ENCODE measurements at places on chromosomes 16 and 17.

- DNase-seq = no peak
These were observed 217.8 kb upstream of the SOX9 start for GRCh38 chr17:71902894-71903506.

DNA sequence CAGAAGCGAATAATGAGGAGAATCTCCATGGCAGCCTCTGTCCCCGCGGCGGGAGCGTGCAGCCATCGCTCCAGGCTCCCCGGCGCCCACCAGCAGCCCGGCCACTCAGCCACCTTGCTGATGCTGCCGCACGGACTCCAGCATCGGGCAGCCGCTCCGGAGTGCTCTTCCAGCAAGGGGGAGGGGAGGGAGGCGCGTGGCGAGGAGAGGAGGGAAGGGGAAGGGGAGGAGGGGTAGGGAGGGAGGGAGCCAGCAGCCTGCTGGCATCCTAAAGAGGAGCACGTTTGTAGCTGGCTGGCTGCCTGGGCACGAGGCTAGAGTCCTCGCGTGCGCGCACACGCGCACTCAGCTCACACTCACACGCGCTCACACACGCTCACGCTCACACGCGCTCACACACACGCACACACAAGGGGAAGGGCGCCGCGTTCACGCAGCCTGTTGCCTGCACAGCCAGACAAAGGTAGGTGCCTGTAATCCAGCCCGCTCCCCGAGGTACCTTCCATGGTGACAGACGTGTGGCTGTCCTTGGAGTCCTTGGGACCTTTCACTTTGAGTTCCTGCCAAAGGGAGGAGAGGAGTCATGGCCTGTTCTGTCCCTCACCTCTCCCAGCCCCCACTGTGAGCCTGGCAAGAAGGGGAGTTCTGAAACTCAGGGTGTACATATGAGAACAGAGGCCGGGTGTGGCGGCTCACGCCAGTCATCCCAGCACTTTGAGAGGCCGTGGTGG is 82.1 kb downstream of the TIMM22 start:
- DNase-seq = no peak

- DNase-seq = no peak
These were observed 47.9 kb upstream of the ARL4D start for GRCh38 chr17:43350888-43351361.

DNA sequence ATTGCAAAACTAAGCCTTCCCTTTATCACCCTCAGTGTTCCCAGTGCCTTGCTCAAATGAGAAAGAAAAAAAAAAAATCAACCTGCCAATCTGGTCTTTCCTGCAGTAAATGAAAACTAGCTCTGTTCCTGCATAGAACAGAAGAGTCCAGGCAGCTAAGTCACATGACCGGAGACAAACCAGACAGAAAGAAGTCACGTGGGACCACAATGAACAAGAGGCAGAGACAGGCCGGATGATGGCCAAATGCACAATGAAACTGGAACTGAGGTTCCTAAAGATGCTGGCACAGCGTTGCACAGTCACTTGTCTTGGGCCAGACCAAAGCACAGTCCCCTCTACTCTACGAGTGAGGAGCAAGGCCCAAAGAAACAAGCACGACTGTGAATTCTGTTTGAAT is 172.5 kb downstream of the GRIN2A start:
- DNase-seq = no peak

GRCh38 chr17:42640121-42640520 is 19.0 kb upstream of the TUBG2 start:
- no peak for DNase-seq

GRCh38 chr16:79587296-79587695 is 13.2 kb downstream of the MAF start:
- DNase-seq = no peak

DNA sequence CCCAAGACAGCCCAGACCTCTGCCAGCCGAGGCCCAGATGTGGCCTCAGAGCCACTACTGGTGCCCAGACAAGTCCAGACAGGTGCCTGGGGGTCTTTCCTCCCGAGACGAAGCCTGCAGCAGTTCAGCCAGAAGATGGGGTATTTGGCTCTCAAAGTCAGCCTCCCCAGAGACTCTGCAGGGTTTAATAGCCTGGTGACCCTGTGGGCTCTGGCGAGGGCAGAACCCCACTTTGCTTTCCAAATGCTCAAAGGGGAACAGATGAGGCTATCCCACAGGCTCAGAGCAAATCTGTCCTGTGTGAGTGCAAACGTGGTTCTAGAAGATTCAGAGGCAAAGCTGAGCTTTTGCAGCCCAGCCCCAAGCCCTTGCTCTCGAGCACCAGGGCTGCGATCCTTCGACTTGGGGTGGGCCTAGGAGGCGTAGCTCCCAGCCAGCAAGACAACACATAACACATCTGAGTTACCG is 236.0 kb downstream of the MRTFB start:
- no peak for DNase-seq

DNA sequence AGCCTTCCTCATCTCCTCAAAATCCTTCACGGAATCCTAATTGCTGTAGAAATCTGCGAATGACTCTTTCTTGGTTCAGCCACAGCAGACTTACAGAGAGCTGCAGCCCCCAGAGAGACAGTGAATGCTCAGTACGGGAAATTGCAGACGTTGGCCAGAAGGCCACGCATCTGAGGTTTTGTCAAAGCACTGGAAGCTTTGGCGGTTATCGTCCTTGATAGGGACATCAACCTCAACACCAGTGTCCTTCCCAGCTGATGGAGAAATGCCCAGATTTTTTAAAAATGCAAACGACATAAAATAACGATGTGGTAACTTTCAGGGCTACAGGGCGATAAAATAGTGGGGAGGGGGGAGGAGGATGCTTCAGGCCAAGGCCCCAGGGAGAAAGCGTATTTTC is 166.6 kb upstream of the CIBAR2 start:
- no peak for DNase-seq

DNA sequence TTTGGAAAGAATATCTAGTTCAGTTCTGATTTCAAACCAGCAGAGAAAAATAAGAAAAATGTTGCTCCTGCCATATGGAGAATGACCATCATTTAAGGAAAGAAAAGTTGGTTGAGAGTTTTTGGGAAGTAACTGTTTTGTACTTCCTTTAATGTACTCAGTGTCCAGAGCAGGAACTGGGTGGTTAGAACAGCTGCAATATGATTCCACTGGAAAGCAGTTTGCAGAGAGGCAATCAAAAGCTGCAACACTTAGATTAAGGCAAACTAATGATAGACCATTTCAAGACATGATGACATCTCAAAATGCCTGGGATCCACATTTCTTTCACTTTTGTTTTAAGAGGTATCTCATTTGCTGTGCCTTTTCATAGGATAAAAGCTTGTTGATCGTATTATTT is 313.3 kb upstream of the HSBP1 start:
- no peak for DNase-seq

DNA sequence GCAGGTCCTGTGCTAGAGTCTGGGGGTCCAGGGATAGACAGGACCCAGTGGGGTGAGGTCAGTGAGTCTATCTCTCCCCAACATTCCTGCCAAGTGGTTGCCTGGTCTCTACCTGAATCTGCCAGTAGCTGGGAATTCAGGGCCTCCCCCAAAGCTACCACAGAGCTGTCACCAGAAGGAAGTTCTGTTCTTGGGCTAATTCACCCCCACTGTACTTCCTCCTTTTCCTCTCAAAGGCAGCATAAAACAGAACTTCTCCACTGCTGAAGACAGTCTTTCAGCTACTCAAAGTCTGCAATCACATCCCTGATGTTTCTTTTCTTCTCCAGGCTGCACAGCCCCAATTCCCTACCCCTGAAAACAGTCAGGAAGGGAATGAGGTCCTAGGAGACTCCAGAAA is 8.7 kb downstream of the CAMTA2 start:
- DNase-seq = no peak

DNA sequence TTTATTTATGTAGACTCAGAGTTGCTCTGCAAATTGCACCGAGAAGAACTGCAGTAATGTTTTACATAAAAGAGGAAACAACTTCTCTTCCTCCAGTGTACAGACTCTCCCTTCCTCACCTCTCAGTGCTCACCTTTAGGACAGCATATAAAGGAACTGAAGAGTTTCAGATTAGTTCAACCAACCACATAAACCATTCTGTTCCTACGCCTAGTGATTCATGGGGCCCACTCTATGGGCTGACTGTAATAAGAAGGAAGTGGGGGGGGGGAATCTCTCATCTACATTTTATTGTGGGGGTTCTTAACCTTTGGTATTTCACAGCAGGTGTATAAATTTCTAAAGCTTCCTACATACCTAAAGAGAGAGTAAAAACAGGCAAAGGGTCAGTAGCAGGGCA is 18.3 kb downstream of the ZSWIM7 start:
- no peak for DNase-seq

GRCh38 chr16:48498769-48499631 is 111.0 kb downstream of the N4BP1 start:
- DNase-seq = peak; percentile 27

GRCh38 chr17:40399185-40399584 is 18.5 kb downstream of the TOP2A start:
- DNase-seq = peak; percentile 74

GRCh38 chr17:37512442-37513068 is 22.9 kb downstream of the DUSP14 start:
- no peak for DNase-seq

- DNase-seq = no peak
These were observed 5.9 kb downstream of the UBALD2 start for GRCh38 chr17:76270770-76271668.

GRCh38 chr16:74757349-74757748 is 17.3 kb downstream of the FA2H start:
- DNase-seq = no peak

DNA sequence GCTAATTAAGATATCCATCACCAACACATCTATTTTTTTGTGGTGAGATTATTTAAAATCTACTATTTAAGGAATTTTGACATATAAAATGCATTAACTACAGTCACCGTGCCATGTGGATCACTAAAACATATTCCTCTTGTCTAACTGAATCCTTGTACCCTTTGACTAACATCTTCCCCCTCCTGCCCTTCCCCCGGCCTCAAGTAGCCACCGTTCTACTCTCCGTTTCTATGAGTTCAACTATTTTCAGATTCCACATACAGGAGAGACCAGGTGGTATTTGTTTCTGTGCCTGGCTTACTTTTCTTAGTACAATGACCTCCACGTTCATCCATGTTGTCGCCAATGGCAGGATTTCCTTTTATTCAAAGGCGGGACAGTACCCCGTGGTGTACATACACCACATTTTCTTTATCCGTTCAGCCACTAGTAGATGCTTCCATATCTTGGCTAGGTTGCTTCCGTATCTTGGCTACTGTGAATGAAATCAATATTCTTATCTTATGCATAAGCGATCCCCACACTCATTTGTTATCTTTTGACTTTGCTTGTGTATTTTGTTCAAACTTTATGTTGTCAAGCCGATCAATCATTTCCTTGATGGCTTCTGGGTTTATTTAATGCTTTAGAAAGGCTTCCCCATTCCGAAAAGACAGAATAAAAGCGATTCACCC is 134.7 kb downstream of the KCNJ12 start:
- peak; percentile 16 for DNase-seq

- DNase-seq = no peak
These were observed 676.7 kb upstream of the SOX9 start for GRCh38 chr17:71444078-71444477.

- no peak for DNase-seq
These were observed 8.4 kb upstream of the SLC47A2 start for GRCh38 chr17:19724501-19725420.

DNA sequence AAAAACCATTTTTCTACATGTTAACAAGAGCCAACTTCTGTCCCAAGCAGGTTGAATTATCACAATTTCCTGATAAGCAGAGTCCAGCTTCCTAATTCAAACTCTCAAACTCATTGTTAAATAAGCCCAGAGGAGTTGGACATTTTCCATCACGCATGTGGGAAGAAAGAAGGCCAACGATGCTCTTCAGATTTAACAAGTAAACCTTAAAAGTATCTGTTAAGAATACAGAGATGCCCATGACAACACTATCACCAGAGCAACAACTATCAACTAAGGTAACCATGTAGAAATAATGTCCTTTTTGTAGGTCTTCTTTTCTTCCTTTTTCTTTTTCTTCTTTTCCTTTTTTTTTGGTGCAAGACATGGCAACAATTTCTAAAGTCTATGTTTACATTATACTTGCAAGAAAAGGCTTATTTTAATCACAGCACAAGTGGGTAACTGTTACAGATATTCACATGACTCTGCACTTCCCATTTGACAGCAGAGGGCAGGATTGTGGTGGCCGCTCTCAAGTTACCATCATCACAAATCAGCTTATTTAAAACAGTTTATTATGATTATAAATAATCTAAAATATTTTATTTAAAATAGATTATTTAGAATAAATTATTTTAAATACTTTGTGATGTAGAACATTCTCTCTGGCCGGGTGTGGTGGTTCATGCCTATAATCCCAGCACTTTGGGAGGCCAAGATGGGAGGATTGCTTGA is 35.7 kb upstream of the DHRS7B start:
- no peak for DNase-seq

DNA sequence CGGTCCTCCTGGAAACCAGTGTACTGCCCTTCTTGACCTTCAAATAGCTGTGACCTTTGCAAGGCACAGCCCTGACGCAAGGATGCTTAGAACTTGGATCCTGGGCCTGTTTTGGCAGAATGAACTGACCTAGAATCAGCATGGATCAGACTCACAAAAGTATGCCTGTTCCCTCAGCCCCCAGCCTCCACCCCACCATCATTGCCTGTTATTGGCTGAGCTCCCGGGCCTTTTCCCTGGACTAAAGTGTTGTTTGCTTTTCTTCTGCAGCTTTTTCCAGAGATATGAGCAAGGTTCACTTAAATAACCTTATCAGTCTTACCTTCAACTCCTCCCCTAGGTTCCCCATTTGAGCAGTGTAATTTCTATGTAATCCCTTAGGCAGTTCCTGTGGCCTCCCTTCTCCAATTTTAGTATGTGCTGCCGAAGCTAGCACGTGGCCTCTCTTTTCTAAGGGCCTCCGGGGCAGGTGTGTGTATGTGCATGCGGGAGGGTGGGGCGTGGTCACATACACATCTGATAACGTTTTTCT is 347.4 kb downstream of the MAF start:
- no peak for DNase-seq

- DNase-seq = no peak
These were observed 65.5 kb downstream of the PLD6 start for GRCh38 chr17:17140590-17140980.

DNA sequence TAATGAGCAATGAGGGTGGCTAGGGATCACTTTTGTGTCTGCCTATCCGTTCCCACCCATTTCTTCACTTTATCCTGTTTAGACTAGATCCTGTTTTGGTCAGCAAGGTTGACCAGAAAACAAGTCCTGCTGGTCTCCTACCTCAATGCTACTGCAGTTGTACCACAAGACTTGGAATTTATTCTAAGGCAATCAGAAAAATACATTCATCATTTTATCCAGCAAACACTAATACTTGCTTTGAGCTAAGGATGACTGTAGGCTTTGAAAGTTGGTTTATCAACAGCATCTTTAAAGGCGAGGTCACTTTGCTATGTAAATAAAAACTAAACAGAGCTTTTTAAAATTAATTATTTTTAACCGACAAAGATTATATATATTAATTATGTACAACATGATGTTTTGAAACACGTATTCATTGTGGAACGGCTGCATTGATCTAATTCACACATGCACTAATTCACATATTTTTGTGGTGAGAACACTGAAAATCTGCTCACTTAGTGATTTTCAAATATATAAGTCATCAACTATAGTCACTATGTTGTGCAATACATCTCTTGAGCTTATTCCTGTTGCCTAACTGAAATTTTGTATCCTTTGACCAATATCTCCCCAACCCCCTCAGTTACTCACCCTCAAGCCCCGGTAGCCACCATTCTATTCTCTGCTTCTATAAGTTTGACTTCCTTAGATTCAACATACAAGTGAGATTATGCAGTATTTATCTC is 125.9 kb upstream of the HS3ST3A1 start:
- DNase-seq = no peak

Data from dermis microvascular lymphatic vessel endothelial cell (primary cell).